ENCODE measurements at places on chromosomes 12 and 14.

- no peak for DNase-seq
Measured at GRCh38 chr14:101005447-101005846, 101.9 kb upstream of the RTL1 start.

- no peak for DNase-seq
Measured at GRCh38 chr12:131994589-131994988, 44.8 kb downstream of the EP400 start.

GRCh38 chr12:10243818-10244520 is 31.3 kb downstream of the GABARAPL1 start:
- DNase-seq: no peak

- DNase-seq: no peak
Measured at GRCh38 chr12:80268924-80269749, 169.8 kb downstream of the OTOGL start.

DNA sequence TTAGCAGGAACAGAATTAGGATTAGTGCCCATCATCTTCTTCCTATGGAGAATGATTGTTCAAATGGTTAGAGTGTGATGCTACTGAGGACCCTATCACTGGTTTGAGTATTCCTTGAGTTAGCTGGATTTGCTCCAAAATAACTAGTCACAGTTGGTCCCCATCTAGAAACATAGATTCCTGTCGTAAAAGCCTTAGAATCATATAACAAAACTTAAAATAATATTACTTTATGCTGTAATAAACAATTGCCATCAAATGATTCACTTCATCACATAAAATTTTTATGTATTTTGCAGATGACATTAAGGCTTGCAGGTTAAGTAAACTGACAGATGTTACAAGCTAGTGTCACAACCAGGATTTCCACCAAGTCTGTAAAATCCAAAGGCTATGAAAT is 209.8 kb downstream of the CCER1 start:
- DNase-seq: no peak

GRCh38 chr12:113747017-113747416 is 219.1 kb downstream of the RBM19 start:
- no peak for DNase-seq

- DNase-seq: peak; percentile 63
Measured at GRCh38 chr14:105065280-105066228, at the start of gene GPR132. Gene GPR132, minus strand, starts transcription at chr14:105065430. Its CDS starts 10,010 bp downstream, at chr14:105055420.

DNA sequence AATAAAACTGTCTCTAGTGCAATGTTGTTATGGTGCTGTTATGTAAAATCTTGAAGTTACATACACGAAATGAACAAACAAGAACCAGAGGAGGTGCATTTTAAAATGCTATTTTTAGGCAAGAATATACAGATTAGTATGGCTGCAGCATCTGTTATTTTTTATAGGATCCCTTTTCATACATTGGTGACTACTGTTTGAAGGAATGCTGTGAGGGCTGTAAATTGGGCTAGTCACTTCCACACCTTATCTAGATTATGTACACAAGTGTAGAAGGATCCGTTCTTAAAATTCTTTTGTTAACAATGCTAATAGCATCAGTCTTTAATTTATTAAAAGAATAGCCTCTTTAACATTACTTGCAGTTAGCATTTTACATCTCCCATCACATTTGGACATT is 284.3 kb upstream of the MDGA2 start:
- no peak for DNase-seq

GRCh38 chr12:60501124-60501729 is 905.4 kb downstream of the SLC16A7 start:
- DNase-seq: no peak

- DNase-seq: no peak
Measured at GRCh38 chr14:74840603-74841030, 35.3 kb downstream of the PROX2 start.

GRCh38 chr14:68807148-68807600 is 14.3 kb upstream of the ZFP36L1 start:
- DNase-seq: no peak

DNA sequence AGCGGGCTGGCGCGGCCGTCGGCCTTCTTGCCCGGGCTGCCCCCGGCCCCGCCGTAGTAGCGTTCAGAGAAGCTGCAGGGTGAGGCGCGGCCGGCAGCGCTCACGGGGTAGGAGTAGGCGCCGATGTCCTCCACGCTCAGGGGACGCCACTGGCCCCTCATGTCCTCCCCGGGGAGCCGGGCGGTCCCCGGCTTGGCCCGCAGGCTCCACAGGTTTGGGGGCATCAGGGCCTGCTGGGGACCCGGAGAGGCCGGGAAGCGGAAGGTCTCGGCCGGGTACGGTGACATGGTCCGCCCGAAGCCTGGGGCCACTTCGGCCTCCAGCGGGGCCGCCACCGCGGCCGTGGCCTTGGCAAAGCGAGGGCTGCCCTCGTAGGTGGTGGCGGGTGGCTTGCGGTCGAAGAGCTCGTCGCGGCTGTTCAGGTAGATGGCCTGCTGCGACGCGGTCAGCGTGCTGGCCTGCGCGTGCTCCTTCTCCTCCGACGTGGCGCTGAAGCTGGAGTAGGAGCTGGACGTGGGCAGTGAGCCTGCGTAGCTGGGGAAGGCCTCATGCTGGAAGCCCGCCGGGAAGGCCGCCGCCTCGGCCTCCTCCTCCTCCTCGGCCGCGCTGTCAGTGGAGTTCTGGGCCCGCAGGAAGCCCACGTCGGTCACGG is 48.7 kb downstream of the BEGAIN start:
- DNase-seq: no peak

DNA sequence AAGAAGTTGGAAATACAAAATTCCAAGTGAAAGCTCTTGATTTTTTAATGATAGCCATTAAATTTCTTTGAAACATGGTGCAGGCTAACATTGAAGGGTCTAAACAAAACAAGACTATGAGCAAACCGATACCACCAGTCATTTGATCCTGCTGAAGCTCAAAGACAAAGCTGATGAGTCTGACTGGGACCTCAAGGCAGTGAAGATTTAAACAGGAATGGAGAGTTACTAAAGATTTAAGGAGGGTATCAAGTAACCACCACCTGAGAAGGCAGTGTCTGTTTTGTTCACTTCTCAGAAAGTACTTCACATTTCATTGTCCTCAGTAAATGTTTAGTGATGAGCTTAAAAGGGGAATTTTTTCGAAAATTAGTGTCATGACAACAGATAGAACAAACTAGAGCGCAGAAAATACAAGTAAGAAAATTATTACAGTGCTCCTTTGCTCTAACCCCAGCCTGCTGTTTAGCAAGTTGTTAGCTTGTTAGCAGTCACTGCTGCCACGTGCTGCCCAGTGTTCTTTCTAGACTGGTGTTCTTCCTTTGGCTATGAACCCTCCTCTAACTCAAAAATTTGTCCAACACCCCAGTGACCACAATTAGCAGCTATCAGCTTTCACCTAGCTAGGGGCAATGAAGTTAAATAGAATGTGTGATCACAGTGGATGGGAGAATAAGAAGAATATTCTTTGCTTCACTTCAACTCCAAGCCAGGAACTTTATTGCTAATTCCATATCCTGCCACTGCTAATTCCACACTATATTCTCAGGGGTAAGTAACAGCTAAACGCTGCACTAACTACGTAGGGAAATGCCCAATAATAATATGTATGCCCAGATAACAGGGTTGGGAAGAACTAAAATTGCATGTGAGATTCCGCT is 41.1 kb downstream of the YAF2 start:
- no peak for DNase-seq

- no peak for DNase-seq
Measured at GRCh38 chr12:73301530-73301929, 1029.4 kb downstream of the TRHDE start.

DNA sequence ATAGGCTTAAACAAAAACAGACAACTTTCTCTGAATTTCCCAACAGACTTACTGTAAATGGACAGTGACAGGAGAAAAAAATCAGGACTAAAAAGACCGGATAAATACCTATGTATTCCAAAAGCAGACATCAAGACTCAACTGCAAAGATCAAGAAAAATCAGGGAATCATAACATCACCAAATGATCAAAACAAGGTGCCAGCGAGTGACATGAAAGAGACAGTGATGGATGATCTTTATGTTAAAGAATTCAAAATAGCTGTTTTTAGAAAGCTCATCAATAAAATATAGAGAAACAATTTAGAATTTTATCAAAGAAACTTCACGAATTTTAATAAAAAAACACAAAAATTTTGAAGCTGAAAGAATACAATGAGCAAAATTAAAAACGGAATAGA is 952.5 kb upstream of the ATXN7L3B start:
- DNase-seq: no peak

GRCh38 chr12:55044135-55044534 is 24.4 kb downstream of the NEUROD4 start:
- DNase-seq: no peak

DNA sequence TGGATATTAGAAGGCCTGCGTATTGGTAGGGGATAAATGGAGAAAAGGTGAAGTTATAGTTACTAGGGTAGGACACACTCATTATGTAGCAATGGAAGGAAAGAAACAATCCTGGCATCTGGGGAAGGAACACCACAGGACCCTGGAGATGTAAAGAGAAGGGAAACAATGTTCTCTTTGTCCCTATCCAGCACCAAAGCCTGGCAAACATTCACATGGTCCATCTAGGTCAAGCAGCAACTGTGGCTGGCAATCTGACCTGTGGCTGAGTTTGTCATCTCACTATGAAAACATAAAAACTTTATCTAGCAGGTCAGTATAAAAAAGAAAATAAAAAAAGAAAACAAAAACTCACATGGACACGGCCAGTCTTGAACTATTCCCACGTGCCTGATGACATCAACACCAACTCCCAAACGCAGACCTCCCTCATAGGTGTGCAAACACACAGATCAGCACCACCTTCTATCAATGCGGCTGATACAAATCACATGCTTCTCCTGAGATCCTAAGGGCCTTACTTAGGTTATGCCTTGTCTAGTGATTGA is 2.6 kb downstream of the POMT2 start:
- no peak for DNase-seq

Measured in stimulated activated CD8-positive, alpha-beta memory T cell treated with anti-CD3 and anti-CD28 coated beads, Interleukin-7, amount 100 ng/mL, for 24 hours (primary cell).